Activated naive CD8-positive, alpha-beta T cell treated with anti-CD3 and anti-CD28 coated beads for 36 hours (primary cell): ENCODE measurements at places on chromosomes 7 and 10. TPM values are rescaled to one million over a fixed set of nuclear protein-coding genes. Genes with fewer than 3 reads are reported as not detected.

GRCh38 chr7:15015545-15016314 is 113.2 kb upstream of the DGKB start:
- DNase-seq, result no peak

DNA sequence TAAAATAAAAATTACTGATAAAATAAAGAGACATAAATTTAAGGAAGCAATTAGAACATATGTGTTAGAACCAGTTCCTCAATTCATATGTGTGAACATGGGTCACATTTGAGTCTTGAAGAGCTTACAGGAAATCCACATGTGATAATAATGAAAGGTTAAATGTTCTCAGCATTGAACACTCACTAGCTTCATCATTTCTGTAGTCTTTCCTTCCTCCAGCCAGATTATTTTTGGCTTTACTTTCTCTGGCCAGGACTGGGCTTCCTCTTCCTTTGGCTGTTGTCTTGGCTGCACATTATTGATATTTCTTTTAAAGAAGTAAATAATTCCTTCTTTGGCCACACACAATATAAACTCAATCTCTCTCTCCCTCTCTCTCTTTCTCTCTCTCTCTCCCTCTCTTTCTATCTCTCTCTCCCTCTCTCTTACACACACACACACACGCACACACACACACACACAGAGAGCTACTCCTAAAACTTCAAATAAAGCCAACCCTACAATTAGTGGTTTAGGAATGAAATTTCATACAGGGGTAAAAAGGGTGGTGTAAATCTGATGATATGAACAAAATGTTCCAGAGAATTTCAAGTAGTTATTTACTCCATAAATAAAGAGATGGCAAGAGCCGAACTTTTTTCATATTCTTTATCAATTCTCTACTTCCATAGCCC is 171.2 kb downstream of the REEP3 start:
- DNase-seq, result no peak

DNA sequence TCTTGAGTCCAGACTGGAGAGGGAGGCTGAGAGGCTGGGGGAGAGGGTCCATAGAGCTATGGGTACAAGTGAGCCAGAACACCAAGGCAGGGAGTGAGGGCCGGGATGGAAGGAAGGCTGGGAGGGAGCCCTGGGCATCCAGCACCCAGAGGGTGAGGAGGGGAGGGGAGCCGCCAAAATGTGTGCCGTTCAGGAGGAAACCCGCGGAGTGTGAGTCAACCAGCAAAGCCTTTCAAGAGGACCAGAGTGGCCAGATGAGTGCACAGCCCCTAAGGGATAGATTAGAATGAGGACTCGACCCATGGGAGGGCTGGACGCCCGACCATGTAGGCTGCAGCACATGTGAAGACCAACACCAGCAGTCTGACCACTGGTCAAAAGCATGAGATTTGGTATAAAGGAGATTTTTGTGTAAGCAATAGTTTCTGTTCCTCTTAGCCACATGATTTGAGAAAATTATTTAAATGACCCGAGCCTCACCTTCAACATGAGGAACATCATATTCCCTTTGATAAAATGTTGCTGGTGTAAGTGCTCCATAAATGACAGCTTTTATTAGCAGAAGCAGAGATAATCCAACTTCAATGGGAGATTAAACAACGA is 179.7 kb upstream of the GRB10 start:
- DNase-seq, result no peak

- peak; percentile 8 for DNase-seq
Measured at GRCh38 chr7:29924684-29925083, 64.9 kb downstream of the SCRN1 start.

GRCh38 chr7:39168403-39169098 is 190.8 kb downstream of the POU6F2 start:
- DNase-seq, result no peak

Gene EPO
- not detected for total RNA-seq

Gene ANKRD30A
- total RNA-seq, result not detected

Gene SEMA3D
- total RNA-seq, result not detected

Gene CUBN
- total RNA-seq, result 0.76 TPM

Gene STEAP2
- total RNA-seq, result not detected
